Fibroblast of lung (primary cell): ENCODE measurements at places on chromosomes 5 and 9. TPM values are rescaled to one million over a fixed set of nuclear protein-coding genes. Genes with fewer than 3 reads are reported as not detected.

- H3K4me3 ChIP-seq = no peak overlapping the region
- H3K4me1 ChIP-seq = no peaks in the 10 kb centered on the region
- H3K27me3 ChIP-seq = peaks cover 24% of the 10 kb centered on the region
- no peak for DNase-seq
- no peak overlapping the region for H3K27ac ChIP-seq
Measured at GRCh38 chr9:113692256-113692655, 183.9 kb upstream of the ZNF618 start.

DNA sequence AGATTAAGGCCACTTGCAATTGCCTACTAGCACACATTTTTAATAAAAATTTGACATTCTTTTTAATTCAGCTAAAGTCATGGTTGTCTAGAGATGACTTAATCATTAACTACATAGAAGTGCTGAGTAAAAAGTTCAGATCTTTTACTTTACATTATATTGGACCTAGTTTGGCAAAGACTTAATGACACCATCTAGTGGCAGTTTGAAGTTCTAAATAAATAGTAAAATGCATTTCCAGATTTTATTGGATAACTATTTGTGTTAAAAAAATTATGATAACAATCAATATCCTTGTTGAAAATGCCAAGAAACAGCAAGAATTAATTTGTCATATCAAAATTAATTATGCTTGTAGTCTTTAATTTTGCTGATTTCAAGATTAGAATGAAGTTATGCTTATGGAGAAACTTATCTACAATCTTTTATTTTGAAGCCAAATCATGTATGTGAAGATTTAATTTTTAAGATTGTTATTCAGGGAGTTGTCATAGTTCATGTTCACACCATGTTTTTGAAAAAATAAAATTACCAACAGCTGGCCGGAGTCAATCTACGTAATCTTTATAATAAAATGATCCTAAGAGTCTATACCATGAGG lies 69.6 kb upstream of the PJA2 start:
- no peaks in the 10 kb centered on the region for H3K4me1 ChIP-seq
- H3K36me3 ChIP-seq = no peaks in the 10 kb centered on the region
- H3K27ac ChIP-seq = no peak overlapping the region

GRCh38 chr5:114332925-114333324 lies 28.9 kb upstream of the KCNN2 start:
- DNase-seq = no peak
- no peak overlapping the region for H3K4me3 ChIP-seq
- H3K4me1 ChIP-seq = no peaks in the 10 kb centered on the region
- no peaks in the 10 kb centered on the region for H3K27me3 ChIP-seq
- H3K27ac ChIP-seq = no peak overlapping the region

UIMC1 gene
- total RNA-seq = 36.2 and 36.7 TPM in 2 replicates

EDIL3 gene
- total RNA-seq = 9.2 and 12.1 TPM in 2 replicates
